ENCODE measurements at places on chromosomes 2 and 18.

DNA sequence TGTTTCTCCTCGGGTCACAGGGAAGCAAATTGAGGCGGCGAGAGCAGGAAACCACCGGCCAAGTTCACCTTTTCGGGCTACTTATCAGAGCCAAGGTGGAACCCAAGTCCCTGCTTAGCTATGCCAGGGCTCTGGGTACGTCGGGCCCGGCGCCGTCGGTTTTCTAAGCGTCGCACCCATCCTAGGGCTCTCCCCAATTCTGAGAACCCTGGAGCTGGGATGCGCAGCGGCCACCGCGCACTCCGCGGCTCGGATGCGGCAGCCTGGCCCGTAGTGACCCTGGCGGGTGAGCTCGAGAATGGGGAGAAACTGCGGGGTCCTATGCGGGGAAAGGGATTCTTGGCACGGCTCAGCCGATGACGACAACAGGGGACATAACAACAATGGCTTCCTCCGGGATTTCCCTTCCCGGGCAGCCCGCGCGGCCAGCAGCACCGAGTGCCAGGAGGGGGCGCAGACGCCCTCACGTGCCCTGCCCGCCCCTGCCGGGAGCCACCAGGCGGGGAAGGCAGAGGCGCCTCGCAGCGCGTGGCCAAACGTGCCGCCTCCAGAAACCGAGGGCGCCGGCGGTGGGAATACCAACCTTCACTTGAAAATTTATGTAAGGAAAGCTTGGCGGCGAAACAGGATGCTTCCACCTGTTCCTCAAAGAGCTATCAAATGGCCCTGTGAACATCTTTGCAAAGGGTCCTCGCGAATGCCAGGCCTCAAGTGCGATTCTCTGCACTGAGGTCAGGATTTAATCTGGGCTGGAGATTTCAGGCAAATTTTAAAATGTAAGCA is 2.1 kb upstream of the SLC30A3 start:
- DNase-seq: peak; percentile 77

- no peak for DNase-seq
Measured at GRCh38 chr2:240605867-240606743, 19.2 kb upstream of the GPR35 start.

DNA sequence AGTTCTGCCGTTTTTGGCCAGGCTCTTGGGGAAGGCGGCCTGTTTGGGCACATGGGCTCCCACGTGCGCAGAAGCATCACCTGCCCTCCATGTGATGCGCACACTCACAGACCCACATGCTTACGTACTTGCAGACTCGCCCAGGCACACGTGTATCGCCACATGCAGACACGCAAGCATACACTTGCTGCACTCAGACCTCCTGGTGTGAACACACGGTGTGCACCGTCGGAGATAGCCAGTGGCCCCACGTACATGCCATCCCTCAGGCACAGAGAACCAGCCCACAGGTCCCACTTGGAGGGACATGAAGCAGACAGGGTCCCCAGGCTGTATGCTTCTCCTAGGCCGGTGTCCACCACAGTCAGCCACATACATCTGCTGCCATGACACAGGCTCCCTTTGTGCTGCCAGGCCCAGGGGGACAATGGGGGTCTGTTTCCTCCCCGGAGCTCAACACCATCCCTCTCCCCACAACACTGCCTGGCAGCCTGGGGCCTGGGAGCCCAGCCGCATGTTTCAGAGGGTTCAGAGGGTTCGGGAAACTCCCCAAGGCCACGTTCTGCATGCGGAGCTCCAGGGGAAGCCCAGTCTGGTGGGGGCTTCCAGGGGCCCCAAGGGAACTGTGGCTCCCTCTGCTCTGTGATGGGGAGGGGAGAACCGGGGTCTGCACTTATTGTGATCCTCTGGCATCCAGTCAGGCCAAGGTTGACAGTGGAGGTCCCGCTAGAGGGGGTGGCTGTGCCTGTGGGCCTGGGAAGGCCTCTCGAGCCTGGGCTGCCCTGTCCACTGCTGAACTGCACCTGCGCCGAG is 208.1 kb upstream of the HAAO start:
- no peak for DNase-seq

GRCh38 chr2:113054066-113054465 is 1.4 kb upstream of the IL36B start:
- no peak for DNase-seq

DNA sequence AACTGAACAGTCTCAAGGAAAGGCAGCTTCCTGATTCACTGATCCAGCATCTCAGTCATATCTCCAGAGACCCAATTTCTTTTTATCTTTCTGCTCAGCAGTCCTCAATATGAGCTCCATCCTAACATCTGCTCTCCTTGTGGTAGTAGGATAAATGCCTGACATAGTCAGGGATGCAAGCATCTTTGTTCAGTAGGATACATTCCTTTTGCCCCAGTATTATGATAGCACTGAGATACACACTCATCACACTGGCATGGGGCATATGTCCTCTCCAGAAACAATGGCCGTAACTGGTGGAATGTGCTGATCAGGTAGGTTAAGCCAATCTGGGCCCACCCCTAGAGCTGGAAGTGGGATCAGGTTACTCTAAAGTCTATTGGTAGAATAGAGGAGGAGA is 207.2 kb downstream of the ETAA1 start:
- no peak for DNase-seq

DNA sequence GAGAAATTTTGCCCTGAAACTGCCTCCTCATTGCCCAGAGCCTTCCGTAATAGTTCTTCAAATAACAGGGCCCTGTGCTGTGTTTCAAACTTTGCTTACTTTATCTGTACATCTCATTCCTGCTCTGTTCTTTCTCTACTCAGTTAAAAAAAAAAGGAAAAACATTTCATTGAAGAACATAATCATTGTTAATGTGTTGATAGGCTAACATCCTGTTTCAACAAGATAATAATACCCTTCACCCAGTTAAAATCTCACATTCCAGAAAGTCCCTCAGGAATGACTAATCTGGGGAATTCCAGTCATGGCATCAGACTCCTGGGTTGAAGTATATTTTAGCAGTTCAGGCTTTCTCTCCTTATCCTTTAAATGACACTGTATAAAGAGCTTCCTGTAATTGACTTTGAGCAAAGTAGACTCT is 45.6 kb upstream of the ITGAV start:
- no peak for DNase-seq

- no peak for DNase-seq
Measured at GRCh38 chr2:10887476-10887875, 24.3 kb upstream of the KCNF1 start.

DNA sequence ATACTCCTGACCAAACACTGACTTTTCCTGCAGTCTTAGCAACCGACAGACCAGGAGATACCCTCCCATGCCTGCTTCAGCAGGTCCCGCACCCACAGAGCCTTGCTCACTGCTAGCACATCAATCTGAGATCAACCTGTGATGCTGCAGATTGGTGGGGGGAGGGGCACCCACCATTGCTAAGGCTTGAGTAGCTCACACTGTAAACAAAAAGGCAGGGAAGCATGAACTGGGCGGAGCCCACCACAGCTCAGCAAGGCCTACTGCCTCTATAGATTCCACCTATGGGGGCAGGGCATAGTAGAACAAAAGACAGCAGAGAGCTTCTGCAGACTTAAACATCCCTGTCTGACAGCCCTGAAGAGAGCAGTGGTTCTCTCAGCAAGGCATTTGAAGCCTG is 109.7 kb downstream of the SP100 start:
- DNase-seq: no peak

- no peak for DNase-seq
Measured at GRCh38 chr2:3254442-3254941, 123.1 kb downstream of the EIPR1 start.

- no peak for DNase-seq
Measured at GRCh38 chr2:112793449-112793978, 9.2 kb upstream of the IL1A start.

- DNase-seq: no peak
Measured at GRCh38 chr2:237413777-237414661, at the start of gene COL6A3. Gene COL6A3, minus strand, starts transcription at chr2:237414164. Its CDS starts 17,347 bp downstream, at chr2:237396817.

DNA sequence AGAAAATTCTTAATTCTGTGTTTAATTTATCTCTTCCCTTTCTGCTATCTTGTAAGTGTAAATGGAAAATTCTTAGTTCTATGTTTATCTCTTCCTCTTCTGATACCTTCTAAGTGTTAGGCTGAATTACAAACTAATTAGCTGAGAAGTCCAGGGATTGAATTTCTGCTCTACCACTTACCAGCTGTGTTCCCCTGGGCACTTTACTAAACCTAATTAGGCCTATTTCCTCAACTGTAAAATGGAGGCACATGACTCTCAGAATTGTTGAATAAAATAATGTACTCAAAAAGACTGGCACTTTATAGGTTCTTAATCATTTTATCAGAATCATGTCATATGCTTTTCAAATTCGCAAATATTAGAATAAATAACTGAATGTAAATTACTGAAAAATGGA is 146.3 kb downstream of the MAP2 start:
- no peak for DNase-seq

GRCh38 chr2:64202206-64202845 is 58.1 kb upstream of the PELI1 start:
- DNase-seq: peak; percentile 52

DNA sequence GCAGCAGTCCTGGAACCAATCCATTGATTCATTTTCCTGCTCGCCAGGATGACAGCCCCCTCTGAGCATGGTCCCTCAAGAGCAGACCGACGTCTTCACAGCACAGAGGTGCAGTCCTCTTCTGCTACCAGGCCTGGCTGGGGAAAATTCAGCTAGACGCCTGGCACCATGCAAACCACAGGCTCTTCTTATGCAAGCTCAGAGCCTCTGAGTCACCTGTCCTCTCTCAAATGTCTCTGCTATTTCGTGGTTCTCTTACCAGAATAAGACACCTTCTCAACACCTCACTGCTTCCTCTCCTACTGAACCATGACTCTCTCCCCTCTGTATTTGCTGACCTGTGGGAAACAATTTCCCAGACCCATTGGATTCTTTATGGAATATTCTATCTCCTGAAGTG is 79.8 kb upstream of the CYRIA start:
- no peak for DNase-seq

- no peak for DNase-seq
Measured at GRCh38 chr2:43480874-43481273, 115.0 kb downstream of the THADA start.

DNA sequence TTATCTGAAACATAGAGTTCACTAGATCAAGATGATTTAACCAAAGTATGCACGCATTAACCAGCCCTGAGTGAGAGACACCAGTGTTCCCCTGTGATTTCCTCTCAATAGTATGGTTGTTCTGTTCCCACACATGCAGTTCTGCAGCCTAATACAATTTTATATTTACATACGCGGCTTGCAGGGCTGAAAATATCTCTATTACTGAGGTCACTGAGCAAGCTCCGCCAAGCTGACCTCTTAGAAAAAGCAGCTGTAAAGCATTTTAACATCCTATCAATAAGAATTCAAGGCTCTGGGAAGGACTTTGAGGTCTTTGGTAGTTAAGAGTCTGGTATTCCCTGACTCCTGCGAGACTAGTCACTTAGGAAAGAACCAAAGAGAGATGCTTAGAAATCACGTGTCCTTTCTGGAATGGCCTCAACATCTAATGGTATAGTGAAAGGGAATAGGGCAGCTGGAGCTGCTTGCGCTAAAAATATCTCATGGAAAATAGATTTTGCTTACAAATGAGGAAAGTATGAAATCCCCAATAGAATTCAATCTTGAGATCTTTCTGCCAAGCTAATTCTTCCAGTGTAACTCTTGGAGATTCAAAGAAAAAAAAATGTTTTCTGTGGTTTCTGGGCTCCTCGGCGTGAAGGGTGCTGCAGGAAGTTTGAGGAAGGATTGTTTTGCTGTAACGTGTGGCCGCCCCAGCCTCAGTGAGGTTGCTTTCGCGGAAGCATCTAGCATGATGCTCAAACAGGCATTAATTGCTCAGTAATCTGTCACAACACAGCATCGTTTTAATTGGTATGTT is 59.2 kb downstream of the DOCK10 start:
- peak; percentile 48 for DNase-seq

- DNase-seq: no peak
Measured at GRCh38 chr18:75066021-75066880, 142.7 kb downstream of the PTGR3 start.

DNA sequence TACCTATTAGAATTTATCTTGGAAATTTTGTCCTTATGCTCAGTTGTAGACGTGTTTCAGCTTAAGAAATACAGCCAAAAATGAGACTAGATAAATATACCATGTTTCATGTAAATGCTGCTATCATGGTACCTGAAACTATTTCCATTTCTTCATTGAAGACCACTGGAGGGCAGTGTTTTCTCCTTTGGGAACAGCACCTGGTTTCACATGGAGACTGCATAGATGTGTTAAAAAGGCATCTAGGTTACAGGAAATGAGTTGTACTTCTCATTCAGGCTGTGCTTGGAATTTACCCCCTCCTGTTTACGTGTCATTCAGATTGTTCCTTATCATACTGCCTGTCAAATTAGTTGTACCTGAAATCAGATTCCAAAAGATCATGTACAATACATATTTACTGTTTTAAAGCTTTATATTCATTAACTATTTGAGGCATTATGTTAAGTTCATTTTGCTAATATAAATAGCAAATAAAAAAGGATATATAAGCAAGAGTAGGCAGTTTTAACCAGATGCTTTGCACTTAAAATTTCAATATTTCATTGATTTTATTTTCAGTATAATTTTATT is 57.3 kb upstream of the PSMD14 start:
- peak; percentile 45 for DNase-seq

DNA sequence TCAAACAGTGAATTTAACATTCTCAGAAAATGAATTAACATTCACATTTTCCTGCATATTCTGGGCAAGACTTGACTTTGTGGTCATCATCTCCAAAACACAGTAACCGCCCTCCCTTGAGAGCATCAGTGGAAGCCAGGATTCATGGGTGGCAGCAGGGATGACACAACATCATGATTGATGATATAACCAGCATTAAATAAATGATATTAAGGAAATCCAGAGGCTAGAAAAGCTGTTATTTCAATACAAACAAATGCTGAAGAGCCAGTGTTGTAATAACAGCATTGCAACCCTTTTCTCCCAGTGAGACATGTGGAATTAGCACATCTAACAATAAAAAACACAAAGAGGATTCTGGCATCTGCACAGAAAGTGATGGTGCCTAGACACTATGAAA is 41.1 kb downstream of the CDC42EP3 start:
- no peak for DNase-seq

- peak; percentile 86 for DNase-seq
Measured at GRCh38 chr2:26764078-26764887, at the start of gene SLC35F6. Gene SLC35F6, plus strand, starts transcription at chr2:26764284. Its CDS starts 66 bp downstream, at chr2:26764350.

GRCh38 chr18:65477455-65477854 is 273.4 kb upstream of the CDH7 start:
- DNase-seq: no peak

DNA sequence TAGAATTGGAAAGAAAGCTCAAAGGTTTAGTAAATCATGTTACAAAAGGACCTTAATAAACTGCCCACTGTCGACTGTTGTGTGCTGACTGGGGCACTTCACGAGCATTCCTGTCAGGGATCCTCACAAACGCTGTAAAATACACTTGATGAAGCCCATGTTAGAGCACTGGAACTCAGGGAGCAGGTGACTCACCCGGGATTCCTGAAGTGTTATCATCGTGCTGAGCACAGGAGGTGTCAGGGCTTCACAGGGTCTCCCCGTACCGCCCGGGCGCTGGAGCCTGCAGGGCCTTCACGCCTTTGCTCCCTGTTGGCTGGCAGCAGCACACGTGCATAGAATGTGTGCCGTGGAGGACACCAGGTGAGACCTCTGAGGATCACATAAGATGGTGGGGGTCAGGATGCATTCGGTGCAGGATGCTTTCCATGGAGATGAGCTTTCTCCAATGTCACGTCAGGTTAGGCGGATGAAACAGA is 187.3 kb downstream of the SNTG2 start:
- DNase-seq: no peak

GRCh38 chr2:23850564-23851256 is 76.2 kb downstream of the ATAD2B start:
- DNase-seq: no peak

Data from CD4-positive, alpha-beta T cell treated with Interleukin-12 subunit alpha and Interleukin-12 subunit beta, for 1 hour (primary cell).